Stimulated activated CD4-positive, alpha-beta T cell treated with anti-CD3 and anti-CD28 coated beads, Interleukin-15, amount 100 ng/mL, for 24 hours (primary cell): ENCODE measurements at places on chromosomes 3 and 15.

DNA sequence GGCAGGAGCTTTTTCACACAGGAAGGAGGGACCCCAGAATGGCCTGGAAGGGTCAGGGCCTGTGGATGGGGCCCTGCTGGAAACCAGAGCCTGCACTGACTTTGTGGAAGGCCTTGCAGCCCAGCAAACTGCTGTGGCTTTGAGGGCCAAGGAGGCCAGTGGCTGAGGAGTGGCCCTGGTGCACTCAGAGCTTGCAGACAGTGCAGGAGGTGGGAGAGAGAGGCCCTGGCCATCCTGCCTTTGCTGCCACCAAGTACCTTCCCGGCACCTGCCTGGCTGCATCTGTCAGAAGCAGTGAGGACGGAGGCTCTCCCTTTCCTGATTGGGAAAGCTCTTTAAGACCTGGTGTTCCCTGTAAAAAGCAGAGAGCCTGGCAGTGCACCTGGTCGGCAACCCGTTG is 6.4 kb downstream of the PSTPIP1 start:
- no peak for DNase-seq

DNA sequence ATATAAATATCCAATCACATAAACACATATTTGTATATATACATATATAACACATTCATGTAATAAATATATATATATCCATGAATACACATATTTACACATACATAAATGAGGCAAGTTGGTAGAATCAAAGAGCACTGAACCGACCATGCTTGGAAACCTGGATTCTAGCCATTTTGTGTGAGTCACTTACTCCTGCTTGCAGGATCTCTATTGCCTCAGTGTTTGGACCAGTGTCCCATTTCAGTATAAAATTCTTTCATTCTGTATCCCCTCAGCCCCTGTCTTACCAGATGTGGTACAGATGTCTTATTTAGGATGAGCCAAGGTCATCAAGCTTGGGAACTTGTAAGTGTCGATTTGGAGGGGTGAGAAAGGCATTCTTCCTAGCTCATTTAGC is 391.4 kb upstream of the FRG2C start:
- DNase-seq: no peak

- no peak for DNase-seq
Measured at GRCh38 chr3:39911465-39912309, 102.3 kb downstream of the MYRIP start.

DNA sequence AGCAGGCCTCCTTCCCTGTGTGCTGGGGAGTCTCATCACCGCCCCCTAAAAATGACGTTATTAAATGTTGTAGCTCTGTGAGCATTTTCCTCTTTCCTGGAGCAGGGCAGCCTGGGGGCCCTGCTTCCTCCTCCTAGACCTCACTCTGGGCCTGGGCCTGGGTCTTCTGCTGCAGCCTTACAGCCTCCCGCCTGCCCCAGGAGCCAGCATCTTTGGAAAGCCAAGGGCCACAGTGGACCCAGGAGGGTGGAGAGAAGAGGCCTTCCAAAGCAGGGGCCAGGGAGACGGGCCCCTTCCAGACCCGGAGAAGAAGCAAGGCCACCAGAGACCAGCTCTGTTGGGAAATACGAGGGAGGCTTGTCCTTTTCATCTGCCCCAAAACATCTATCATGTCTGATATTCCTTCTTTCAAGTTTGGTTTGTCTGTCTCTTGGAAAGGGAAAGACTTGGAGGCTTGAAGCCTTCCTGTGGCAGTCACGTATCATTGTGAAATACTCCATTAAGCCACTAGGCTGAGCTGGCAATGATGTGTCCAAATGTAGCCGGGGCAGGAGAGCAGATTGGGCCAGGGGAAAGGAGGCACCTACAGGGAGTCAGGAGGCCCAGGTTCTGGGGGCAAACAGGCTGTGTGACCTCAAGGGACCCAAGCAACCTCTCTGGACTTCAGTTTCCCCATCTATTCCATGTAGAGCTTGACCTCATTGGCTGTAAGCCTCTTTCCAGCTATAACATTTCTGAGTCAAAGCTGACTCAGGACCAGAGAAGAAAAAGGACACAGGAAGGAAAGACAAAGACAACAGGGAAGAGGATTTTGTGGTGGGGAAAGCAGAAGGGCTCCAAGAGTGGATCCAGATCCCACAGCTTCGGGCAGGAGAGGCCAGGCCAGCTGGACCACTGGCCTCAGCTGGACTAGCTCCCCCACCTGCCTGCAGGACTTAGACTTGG is 31.1 kb downstream of the CYP11A1 start:
- DNase-seq: no peak

DNA sequence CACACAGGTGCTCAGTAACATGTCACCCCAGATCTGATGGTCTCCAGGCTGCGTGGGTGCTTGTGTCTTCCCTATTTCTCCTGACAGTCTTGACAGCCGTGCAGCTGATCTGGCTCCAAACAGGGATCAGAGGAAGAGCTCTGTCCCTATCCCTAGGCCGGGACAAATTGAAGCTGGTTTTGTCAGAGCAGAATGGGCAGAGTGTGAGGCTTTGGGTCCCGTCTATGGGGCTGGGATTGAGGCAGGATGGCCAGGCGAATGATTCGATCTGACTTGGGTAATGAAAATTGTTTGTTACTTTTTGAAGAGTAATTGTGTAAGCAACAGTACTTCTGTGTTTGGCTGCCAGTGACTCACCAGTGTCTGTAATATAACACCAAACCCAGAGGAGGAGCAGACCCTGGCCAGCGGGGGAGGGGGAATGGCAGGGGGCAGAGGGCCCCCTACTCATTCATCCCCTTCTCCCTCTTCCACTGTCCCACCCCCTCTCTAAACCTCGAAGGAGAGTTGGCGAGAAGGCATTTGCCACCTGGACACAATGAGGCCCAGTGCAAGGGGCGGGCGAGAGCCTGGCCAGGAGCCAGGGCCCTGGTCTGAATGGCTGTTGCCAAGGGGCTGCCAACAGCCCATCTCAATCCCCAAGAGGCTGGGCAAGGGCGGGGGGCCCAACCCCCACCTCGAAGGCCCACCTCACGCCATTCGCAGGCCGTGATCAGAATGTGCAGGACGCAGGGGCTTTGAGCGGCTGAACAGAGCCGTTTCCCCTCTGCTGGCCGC is 4.9 kb upstream of the MAGEF1 start:
- no peak for DNase-seq

DNA sequence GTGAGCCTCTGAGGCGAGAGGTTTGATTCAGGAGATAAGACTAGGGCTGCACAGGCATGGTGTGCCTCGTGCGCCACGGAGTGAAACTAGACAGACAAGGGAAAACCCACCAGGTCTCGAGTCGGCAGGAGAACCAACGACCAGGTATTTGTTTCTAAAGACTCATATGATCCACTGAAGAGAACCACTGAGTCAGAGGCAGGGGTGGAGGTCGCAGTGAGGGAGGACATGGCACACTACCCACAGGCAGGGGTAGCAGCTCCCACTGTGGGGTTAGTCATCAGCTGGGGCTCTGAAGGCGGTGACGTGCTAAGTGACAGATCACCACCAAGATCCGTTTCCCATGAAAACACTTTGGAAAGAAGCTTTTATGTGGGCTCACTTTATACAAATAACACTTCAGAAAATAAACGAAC is 45.7 kb downstream of the CHSY1 start:
- peak; percentile 91 for DNase-seq

GRCh38 chr3:79086514-79086913 is 681.3 kb downstream of the ROBO1 start:
- DNase-seq: peak; percentile 28

GRCh38 chr15:51793521-51794305 is 35.7 kb upstream of the TMOD3 start:
- no peak for DNase-seq

- DNase-seq: no peak
Measured at GRCh38 chr3:24149032-24149431, 203.9 kb downstream of the NR1D2 start.

DNA sequence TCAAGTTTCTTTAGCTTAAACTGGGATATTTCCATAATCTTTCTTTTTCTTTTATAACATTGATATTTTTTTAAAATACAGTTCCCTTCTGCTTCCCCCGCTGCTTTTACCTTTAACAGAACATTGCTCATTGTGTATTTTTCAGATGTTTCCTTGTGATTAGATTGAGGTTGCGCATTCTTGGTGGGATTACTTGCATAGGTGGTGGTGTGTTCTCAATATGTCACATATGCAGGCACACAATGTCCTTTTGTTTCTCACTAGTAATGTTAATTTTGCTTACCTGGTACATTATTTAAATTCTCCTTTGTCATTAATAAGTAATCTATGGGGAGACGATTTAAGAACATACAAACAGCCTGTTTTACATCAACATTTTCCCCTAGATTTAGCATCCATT is 48.2 kb downstream of the HMG20A start:
- DNase-seq: no peak

DNA sequence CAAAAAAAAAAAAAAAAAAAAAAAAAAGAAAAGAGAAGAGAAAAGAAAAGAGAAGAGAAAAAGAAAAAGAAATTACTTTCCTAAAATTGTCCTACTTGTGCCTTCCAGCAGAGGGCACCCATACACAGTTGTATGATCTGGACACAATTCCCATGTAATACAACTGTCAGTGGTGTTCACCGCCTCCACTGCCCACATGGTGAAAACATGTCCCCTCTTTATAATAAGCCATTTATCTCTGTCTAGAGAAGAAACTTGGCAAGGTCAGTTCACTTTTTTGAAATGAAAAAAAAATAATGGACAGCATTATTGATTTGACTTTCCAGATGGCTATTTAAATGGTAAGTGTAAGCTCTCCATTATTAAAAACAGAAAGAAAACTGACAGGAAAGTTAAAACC is 459.4 kb downstream of the GBE1 start:
- peak; percentile 21 for DNase-seq

- peak; percentile 61 for DNase-seq
Measured at GRCh38 chr3:101850246-101851051, 1.1 kb downstream of the NFKBIZ start.
